ENCODE measurements at places on chromosomes 7 and 10.

DNA sequence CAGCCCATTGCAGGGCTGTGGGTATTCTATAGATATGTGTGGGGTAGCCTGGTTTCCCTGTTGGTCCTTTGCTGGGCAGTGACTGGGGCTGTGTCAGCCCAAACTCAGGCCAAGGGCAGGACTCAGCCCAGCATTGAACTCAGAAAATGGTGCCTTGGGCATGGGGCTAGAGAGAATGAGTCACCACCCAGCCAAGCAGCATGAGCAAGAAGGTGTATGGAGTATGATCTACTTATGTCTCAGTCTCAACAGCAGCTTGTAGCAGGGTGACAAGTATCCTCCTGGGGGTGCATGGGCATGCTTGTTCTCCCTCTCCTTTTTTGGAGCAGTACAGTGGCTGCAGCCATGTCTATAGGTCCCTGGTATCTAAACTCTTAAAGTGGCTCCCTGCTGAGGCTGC is 32.0 kb downstream of the STK31 start:
- no peak for DNase-seq

GRCh38 chr10:101291331-101292193 is 62.3 kb upstream of the LBX1 start:
- no peak for DNase-seq

DNA sequence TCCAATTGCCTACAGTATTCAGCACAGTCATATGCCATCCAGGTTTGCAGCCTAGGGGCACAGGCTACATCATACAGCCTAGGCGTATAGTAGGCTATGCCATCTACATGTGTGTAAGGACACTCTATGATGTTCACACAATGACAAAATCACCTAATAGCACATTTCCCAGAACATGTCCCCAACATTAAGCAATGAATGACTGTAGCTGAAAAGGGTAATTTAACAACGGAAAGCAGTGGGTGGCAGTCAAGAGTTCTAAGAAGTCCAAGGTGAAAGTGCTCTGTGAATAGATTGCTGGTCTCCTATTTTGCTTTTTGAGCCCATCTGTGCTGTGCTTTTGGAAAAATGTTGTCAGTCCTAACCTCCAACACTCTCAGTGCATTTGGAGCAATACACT is 162.6 kb downstream of the KLF6 start:
- no peak for DNase-seq

GRCh38 chr10:47424231-47424630 is 40.1 kb upstream of the ZNF488 start:
- DNase-seq: no peak

DNA sequence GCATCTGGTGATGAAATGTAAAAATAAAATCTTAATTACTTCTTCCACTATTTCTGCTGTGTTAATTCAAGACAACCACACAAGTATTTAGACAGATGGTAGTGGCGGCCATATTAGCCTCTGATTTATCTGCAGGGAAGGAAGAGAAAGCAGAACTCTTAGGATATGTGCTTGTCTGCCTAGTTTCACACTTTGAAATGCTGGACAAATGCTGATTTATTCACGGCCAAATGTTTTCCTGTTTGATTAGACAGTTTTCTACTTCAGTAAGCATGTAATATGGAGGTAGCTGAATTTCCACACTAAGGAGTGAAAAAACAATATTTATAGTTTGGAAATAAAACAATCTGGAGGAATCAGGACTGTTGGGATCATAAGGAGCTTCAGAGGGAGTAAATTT is 158.1 kb downstream of the AGMO start:
- DNase-seq: no peak

DNA sequence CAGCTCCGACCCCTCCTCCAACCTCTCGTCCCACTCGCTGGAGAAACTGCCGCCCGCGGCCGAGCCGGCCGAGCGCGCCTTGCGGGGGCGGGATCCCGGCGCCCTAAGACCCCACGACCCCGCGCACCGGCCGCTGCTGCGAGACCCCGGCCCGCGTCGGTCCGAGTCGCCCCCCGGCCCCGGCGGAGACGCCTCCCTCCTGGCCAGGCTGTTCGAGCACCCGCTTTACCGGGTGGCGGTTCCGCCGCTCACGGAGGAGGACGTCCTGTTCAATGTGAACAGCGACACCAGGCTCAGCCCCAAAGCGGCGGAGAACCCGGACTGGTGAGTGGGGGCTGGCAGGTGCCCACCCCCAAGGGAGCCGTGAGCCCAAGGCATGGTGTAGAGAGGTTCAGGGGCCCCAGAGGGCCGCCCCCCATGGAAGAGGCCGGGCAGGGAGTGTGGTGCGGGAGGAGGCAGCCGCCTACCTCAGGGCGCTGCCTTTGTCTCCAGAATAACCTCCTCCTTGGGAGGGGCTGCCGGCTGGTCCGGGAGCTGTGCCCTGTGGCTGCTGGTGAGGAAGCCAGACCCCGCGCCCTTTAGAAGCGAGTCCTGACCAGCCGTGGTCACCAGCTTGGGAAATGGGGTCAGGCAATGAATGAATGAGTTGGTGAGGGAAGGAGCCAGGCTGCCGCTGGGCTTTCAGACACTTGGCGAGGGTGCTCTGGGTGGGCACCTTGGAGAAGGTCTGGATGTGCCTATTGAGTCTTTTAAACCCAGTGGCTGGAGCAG is 1.3 kb downstream of the FAM20C start:
- DNase-seq: no peak

GRCh38 chr7:92916770-92917224 is 80.4 kb upstream of the CDK6 start:
- no peak for DNase-seq

GRCh38 chr7:89023206-89023605 is 227.7 kb upstream of the TEX47 start:
- DNase-seq: no peak

GRCh38 chr10:123102673-123103072 is 33.1 kb upstream of the HMX3 start:
- DNase-seq: no peak

- DNase-seq: no peak
Observed at GRCh38 chr7:44569959-44570358, 3.7 kb downstream of the DDX56 start.

- DNase-seq: no peak
Observed at GRCh38 chr7:32453341-32454011, 36.7 kb downstream of the LSM5 start.

DNA sequence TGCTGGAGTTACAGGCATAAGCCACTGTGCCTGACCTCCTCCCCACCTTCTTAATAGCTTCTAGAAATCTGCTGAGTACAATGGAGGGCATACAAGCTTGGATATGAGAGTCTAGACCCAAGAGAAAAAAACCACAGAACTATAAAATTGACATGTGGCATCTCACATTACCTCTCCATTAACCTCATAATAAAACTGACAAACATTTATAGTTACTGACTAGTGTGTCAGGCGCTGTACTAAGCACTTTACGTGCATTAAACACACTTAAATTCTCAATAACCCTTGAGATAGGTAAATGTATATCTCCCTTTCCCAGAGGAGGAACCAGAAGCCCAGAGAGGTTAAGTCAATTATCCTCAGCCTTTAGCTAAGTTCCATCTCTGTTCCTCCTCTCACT is 300.5 kb upstream of the MYO3A start:
- DNase-seq: no peak

- no peak for DNase-seq
Observed at GRCh38 chr7:44213877-44214388, 13.2 kb downstream of the YKT6 start.

GRCh38 chr10:96470116-96470743 is 43.5 kb downstream of the TLL2 start:
- DNase-seq: no peak

DNA sequence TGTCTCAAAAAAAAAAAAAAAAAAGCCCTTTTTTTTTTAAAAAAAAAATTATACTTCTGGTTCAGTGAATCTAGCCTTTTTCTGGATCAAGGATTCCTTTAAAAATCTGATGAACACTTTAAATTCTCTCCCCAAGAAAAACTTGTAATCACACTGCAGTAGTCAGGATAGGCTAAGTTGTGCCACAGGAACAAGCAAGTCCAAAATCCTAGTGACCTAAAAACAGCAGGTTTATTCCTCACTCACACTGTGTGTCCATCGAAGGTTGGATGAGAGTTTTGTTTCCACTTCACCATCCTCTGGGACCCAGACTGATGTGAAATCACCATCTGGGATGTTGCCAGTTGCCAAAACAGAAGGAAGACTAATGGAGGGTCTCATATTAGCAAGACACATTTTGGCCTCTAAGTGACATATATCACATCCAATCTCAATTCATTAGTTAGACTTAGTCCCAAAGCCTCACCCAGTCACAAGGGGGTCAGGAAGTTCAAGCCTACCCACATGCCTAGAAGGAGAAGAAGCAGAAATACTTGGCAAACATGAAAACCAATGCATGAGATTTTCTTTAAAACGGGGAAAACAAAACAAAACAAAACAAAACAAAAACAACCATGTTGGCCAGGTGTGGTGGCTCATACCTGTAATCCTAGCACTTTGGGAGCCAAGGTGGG is 32.7 kb downstream of the CYP17A1 start:
- no peak for DNase-seq

- DNase-seq: peak; percentile 77
Observed at GRCh38 chr7:127708788-127709187, 56.8 kb downstream of the SND1 start.

DNA sequence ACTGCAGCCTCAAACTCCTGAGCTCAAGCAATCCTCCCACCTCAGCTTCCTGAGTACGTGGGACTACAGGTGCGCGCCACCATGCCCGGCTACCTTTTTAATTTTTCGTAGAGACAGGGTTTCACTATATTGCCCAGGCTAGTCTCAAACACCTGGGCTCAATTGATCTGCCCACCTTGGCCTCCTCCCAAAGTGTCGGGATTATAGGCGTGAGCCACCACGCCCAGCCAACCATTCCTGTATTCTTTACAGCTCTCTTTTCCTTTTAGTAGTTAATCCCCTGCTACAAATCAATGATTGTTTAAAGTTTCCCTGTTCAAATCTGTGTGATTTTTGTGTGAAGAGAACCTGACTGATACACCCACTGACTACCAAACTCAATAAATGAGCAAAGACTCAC is 75.4 kb upstream of the SVIL start:
- no peak for DNase-seq

DNA sequence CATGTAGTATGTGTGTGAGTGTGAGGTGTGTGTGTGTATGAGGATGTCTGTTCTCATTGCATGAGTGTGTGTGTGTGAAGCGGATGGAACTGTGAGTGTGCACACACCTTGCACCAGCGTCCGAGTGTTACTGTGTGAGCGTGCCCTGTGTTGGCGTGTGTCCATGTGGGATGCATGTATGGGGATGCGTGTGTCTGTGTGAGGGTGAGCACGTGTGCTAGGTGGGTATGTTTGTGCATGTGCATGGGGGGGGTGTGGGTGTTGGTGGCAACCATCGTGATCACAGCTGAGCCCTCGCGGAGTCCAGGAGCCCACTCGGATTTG is 6.4 kb downstream of the KNDC1 start:
- DNase-seq: no peak

DNA sequence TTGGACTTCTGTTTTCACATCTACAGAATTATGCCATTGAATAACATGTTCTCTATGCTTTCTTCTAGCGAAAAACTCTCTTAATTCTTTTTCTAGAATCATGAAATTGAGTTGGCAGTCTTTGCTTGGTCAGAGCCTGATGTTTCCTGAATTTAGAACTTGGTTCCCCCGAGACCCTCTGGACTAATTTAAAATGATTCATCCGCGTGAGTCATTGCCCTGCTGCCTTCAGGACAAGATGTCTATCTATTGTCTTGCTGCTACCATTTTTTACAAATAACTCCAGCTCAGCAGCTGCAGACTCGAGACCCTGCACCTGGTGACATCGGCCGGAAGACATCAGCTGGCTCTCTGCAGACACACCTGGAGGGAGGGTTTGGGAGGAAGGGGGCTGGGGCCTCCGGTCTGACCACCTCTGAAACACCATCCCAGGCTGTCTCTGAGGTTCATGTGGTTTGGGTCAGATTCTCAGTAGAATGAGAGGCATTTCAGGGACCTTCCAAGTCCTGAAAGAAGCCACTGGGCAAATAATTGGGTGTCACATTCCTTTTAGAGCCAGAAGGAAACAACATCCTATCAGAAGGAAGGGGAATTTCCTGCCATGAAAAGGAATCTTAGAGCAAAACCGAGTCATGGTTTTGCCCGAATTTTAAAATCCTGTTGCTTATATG is 20.9 kb upstream of the KLF6 start:
- no peak for DNase-seq

GRCh38 chr7:91165006-91165845 is 99.0 kb upstream of the FZD1 start:
- peak; percentile 69 for DNase-seq

GRCh38 chr7:26188957-26189541 is 11.5 kb downstream of the HNRNPA2B1 start:
- no peak for DNase-seq

GRCh38 chr7:95980167-95980566 is 207.8 kb downstream of the DYNC1I1 start:
- DNase-seq: no peak

DNA sequence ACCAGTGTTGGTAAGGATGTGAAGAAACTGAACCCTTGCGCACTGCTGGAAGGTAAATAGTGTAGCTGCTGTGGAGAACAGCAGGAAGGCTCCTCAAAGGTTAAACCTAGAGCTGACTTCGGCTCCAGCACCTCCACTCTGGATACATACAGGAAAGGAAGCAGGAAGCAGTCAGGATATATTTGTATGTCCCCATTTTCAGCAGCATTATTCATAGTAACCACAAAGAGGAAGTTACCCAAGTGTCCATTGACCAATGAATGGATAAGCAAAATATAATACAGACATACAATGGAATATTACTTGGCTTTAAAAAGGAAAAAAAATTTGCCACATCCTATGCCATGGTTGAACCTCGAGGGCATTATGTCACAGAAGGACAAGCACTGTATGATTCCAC is 15.0 kb downstream of the RET start:
- DNase-seq: no peak

DNA sequence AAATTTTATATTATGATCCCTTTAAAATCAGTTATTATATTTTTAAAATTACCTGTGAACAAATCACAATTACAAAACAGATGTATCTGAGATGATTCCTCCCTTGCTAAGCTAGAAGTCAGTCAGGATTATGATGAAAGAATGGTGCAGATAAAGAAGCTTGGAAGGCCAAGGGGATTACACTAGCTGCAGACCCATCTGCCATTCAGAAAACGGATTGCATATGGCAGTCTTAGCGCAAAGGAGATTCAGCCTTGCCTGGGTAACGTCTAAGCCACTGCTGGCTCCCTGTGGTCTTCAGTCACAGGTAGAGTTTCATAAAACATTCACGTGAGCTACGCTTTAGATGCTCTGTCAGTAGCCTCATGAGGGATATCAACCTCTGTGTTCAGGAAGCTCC is 222.2 kb downstream of the POU6F2 start:
- no peak for DNase-seq

GRCh38 chr7:150516956-150517745 is 2.5 kb downstream of the GIMAP7 start:
- no peak for DNase-seq

DNA sequence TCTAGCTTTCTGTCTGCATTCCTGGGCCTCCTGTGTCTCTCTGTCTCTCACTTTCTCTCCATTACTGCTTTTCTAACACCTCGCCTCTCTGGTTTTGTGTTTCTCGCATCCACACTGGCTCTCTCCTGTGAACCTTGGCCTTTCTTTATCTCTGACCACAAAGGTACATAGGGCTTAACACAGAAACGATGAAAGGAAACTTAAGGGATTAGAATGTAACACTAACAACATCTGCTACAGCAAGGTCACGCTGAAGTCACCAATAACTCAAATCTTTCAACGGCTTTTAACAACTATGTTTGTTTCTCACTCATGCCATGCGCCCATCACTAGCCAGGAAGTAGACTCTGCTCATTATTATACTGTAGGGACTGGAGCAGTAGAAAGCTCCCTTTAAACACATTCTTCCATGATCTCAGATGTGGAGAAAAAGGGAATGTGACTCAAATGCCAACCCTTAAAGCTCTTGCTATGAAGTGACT is 9.3 kb upstream of the OR6V1 start:
- no peak for DNase-seq
